ENCODE measurements at places on chromosomes 16 and 17. TPM values are rescaled to one million over a fixed set of nuclear protein-coding genes. Genes with fewer than 3 reads are reported as not detected.

DNA sequence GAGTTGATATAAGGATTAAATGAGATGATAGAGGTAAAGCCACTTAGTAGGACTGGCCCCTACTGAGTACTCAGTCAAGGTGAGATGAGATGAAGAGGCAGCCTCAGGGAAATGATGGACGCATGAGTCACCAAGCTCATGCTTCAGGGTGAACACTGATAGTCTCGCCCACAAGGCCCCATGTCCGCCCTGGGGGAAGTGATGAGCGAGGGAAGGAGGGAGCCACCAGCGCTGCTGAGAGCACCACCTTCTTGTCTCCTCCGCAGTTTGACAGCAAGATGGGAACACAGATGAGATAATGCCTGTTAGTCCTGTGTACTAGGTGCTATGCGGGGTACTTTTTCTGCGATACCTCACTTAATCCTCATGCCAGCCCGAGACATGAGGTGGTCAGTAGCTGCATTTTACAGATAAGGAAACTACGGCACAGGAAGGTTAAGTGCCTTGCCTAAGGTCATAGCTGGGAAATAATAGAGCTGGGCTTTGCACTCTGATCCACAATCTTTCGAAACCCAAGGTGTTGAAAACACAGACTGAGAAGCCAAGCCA is 383.0 kb downstream of the CPPED1 start:
- no peak for DNase-seq

DNA sequence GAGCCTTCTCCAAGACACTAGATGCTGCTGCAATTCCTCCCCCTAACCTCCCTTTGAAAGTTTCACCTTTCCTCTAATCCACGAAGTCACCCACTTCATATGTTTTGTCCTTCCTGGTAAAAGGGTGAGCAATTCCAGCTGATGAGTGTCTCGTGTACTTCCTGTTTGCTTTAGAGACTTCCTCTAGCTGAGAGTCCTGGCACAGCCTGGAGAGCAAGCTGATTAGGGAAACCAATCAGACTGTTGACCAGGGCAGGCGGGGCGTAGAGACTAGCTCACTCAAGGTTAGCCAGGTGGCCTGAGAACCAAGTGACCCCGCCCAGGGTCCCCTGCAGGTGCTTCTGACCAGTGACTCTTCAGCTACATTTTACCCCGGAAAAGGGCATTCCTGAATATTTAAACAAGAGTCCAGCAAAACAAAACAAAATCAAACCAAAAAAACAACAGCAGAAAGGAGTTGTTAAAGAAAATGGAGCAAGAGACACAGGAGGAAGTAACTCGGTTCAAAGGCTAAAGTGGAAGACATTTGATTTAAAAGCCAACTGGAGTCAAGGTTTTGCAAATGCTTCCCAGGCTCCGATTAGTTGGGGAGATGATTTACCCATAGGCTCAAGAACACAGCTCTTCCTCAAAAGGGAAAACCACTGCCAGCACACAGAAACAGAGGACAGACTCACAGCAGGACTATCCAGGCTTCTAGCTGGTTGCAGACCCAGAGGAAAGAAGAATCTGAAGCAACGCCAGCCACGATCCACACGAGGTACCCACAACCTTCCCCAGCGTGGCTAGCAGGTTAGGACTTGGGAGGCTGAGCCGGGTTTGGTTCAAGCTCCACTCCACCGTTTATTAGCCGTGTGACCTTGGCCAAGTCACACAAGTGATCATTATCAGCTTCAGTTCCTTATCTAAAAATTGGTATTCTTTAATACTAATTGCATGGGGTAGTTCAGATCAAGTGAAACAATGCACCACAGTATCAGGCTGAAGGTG is 13.4 kb downstream of the HSPB9 start:
- DNase-seq: no peak

GRCh38 chr17:73639322-73639721 is 4.9 kb downstream of the SDK2 start:
- DNase-seq: no peak

DNA sequence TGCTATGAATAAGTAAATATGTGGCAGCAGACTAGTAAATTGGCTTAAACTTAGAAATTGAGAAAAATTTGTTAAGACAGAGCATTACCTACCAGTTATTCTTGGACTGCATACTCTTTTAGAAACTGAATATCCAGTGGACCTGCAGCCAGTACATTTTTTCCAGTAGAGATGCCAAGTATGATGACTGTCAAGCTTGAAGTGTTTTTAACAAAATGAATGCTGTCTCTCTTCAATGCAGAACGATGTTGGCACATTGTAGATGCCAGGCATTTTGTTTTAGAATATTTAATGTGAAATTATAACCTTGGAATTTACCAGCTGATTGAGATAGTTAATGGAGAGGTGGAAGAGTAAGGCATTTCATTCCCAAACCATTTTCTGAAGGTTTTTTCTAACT is 52.5 kb downstream of the NFAT5 start:
- no peak for DNase-seq

DNA sequence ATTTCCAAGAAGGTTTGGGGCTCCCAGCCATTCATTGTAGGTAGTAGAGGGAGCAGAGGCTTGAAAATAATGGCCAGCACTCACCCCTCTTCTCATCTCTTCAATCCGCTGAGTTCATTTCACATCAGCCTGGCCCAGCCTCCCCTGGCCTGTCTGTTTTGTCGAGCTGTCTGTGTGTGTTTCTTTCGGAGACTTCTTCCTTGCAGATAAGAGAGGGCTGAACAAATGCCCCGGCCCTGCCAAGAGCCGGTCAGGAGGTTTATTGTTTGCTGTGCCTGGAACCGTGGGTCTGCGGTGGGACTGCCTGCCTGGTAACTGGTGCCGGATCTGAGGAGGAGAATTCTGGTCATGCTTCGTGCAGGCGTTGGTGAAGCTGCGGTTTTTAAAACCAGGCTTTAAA is 3.4 kb downstream of the VPS4A start:
- no peak for DNase-seq

DNA sequence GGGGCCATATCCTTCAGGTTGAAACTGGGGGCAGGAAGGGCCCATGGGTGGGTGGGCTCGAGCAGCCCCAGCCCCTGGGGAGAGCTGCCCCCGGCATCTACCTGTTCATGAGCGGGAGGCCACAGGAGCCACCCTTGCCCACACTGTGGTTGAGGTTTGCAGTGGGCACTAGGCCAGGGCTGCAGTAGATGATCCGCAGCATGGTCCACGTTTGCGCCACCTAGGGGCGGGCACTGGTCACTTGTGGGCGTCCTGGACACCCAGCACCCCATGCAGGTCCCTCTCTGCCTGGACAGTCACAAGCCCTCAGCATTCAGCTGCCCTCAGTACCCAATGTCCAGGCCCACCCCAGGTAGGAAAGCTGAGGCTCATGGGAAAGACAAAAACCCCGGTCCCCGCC is 1.8 kb upstream of the JMJD8 start:
- DNase-seq: no peak

- DNase-seq: no peak
Measured at GRCh38 chr17:67528751-67529436, 151.8 kb downstream of the PITPNC1 start.

DNA sequence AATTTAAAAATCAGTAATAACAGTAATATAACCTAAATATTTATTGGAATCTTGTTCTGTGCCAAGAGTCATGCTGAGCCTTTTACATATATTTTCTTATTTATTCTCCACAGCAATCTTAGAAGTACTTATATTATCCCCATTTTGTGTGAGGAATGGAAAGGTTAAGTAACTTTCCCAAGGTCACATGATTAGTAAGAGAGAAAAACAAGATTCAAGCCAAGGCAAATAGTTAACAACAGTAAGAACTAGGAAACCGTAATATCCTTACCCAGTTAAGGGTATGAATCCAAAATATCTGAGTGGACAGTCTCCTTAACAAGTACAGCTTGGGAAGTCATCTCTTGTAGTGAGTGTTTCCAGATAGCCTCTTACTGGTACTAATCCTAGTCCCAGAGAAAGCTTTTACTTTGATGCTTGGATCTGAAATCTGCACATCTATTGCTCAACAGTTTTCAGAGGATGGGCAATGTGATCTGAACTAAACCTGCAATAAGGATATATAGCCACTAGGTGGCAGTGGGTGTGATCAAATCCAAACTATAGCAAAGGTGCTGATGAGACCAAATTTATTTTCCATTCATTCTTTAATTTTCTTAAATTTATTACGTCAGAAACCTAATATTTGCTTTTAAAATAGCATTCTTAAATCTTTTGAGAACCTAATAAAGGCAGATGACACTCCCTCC is 23.3 kb downstream of the SHISA6 start:
- no peak for DNase-seq

- no peak for DNase-seq
Measured at GRCh38 chr17:19385521-19385983, 1.4 kb downstream of the MFAP4 start.

DNA sequence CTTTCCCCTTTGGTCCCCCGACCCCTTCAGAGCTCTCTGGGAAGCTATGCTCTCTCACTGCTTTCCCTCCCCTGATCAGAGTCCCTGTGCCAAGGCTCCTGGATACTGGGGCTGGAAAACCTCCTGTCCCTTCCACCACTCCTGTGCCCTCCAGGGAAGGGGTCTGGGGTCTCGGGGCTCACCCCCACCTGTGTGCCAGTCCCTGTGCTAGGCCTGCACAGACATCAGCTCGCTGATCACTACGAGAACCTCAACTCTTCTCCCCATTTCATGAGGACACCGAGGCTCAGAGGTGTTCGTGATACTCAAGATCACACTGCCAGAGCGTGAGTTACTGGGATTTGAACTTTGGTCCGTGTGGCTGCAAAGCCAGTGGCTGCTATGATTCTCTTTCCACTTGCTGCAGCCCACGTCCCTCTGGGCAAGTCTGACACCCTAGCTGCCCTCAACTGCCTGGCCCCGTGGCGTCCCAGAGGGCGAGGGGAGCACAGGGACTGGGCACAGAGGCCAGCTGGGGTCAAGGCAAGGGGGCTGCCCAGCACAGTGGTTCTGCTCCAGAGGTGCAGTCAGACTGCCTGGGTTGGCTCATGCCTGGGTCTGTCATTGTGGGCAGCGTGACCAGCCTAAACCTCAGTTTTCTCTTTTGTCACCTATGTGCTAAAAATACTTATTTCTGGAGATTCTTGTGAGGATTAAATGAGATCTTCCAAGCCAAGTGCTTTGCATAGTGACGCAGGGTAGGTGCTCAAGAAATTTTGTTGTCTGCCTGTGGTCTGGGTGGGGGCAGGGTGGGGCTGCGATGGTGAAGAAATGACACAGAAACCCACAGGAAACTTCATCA is 43.8 kb upstream of the TOB1 start:
- peak; percentile 30 for DNase-seq

DNA sequence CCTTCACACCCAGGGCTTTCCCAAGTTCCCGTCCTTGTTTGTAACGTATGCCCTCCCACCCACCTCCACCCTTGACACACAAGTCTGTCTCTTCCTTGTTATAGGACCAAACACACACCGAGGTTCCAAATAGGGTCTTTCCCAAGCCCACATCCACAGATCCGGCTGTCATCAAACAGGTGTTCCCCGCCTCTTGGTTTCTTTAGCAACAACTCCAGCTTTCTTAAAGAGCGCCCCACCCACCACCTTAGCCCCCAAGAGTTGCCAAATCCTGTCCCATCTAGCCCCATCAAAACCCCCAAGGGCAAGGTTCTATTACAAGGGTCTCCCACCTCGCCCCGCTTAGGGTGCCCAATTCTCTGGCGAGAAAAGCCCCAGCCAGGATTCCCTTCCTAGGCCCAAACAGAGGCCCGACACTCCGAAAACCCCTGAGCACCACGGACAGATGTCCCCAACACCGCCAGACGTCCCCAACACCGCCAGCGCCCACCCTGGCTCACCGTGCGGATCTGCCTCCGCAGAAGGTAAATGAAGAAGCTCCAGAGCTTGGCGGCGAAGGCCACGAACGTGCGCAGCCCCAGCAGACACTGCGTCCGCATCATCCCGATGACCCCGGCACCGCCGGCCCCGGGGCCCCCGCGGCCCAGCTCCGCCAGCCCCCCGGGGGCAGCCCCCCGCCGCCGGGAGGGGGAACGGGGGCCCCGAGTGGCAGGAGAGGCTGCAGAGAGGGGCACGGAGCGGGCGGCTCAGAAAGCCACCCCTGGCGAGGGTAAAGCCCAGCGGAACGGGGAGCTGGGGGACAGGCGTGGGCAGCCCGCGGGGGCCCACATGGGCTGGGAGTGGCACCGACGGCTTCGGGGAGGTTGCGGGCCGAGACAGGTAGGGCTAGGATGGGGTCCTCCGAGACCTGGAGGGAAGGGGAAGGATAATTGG is 573 bp downstream of the CTDNEP1 start:
- DNase-seq: no peak

DNA sequence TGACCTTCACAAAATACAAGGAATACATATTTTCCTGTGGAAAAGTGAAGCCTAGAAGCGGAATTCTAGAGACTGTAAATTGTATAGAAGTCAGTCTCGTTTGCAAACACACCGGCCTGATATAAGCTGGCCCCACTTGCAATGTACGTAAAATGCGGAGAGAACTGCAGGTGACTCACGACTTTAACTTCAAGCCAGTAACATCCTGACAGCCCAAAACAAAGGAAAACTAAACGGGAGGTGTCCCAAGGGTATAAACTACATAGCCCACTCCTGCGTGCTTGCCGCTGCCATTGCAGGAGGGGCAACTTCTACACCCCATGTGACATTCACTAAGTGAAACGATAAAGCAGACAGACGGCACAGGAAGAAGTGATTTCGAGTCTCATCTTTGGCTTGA is 101.6 kb downstream of the CYTH1 start:
- DNase-seq: no peak

DNA sequence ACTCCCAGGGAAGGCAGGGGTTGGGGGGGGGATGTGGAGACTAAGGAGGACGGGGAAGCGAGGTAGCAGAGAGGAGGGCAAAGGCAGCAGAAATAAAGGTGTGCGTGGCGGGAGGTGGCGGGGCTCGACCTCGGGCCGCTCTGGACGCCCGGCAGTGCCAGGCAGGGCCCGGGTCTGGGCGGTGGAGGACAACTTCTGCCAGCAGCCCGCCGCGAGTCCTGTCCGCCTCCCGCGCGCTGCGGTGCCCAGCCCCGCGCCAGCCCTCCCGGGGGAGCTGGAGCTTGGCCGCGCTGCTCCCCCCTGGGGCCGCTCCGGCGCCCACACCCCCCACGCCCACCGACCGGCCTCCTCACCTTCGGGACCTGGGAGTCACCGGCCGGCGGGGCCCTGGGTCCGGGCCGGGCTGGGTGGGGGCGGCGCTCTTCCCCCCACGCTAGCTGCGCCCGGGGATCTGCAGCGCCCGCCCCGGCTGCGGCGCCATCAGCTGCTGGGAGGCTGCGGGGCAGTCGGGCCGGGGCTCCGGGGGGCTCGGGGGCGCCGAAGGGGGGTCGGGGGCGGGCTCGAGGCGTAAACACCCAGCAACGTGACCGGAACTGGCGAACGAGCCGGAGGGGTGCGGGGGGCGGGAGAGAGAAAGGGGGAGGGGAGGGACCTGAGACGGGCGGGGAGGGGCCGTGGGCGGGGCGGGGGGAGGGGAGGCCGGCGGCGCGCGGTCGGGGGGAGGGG is at the start of gene CCDC92B:
TSS of gene CCDC92B (minus strand) at position 595 of the 726 bp plus-strand sequence. CDS start 14,507 bp downstream, outside the sequence.
- DNase-seq: no peak

DNA sequence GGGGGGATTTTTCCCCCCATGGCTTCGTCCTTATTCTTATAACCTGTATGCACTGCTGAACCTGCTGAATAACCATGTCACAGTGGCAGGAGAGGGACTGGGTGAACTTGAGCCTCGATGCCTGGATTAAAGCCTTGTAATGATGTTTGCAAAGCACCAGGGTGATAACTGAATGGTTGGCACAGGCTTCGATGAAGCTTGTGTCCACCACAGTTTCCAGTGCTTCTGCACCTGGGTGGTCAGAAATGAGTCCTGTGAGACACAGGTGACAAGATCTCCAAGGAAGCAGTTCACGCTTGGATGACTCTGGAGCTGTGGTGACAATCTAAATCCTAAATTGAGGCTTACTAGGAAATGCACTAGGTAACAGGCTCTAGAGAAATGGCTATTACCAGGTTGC is 729.3 kb downstream of the MAF start:
- no peak for DNase-seq

SHBG gene
- not detected for total RNA-seq

CCT6B gene
- 0.96 TPM for total RNA-seq

Data from activated T-helper 1 cell treated with anti-CD3 and anti-CD28 coated beads, Interleukin-12 subunit alpha, Interleukin-12 subunit beta, Interleukin-2, Interleukin-4 antibody, amounts not matched to agents 30 ng/mL and 10 ng/mL and 1 ng/mL, durations not matched to agents 14 hours and 24 hours and 36 hours (primary cell).